ENCODE measurements at places on chromosomes 12 and 14. TPM values are rescaled to one million over a fixed set of nuclear protein-coding genes. Genes with fewer than 3 reads are reported as not detected.

The KRT79 gene
- total RNA-seq = 0.28 TPM

The TAS2R8 gene
- total RNA-seq = 0.09 TPM

The APOLD1 gene
- 6.4 TPM for total RNA-seq

The SDSL gene
- 6.8 TPM for total RNA-seq

The ENDOU gene
- total RNA-seq = not detected

The FAM222A gene
- total RNA-seq = 0.27 TPM

The KCNA5 gene
- total RNA-seq = not detected

The GARIN6 gene
- not detected for total RNA-seq

The CRACR2A gene
- 7.8 TPM for total RNA-seq

The MUCL1 gene
- total RNA-seq = not detected

The LBHD2 gene
- not detected for total RNA-seq

The LMNTD1 gene
- total RNA-seq = 0.45 TPM

The E2F7 gene
- total RNA-seq = 9.8 TPM

The CIROP gene
- total RNA-seq = not detected

The KRT82 gene
- not detected for total RNA-seq

The SVOP gene
- total RNA-seq = not detected

The ART4 gene
- 17.9 TPM for total RNA-seq

The GPR132 gene
- not detected for total RNA-seq

The DENND5B gene
- 8.4 TPM for total RNA-seq

The TAS2R42 gene
- total RNA-seq = not detected

The PMEL gene
- 0.19 TPM for total RNA-seq

The MAPKAPK5 gene
- total RNA-seq = 29.3 TPM

The FGD4 gene
- total RNA-seq = 22.4 TPM

The GPR84 gene
- total RNA-seq = not detected

The IL22 gene
- not detected for total RNA-seq

The FGF6 gene
- total RNA-seq = not detected

The EML5 gene
- total RNA-seq = not detected

The PARPBP gene
- 15.3 TPM for total RNA-seq

The PPP1R36 gene
- total RNA-seq = 0.85 TPM

The C12orf50 gene
- total RNA-seq = not detected

The OR4E2 gene
- not detected for total RNA-seq

The C12orf54 gene
- not detected for total RNA-seq

The SERPINA10 gene
- not detected for total RNA-seq

The ISM2 gene
- under 0.01 TPM for total RNA-seq

The SLC17A8 gene
- total RNA-seq = not detected

The CAPZA3 gene
- not detected for total RNA-seq

The PLXNC1 gene
- 0.09 TPM for total RNA-seq

Data from endothelial cell of coronary artery (primary cell).